ENCODE measurements at places on chromosomes 1 and 21. TPM values are rescaled to one million over a fixed set of nuclear protein-coding genes. Genes with fewer than 3 reads are reported as not detected.

Gene WDTC1
- polyA plus RNA-seq = 46.8 TPM

- DNase-seq = no peak
These were observed 777.5 kb downstream of the ADGRL2 start for GRCh38 chr1:82578086-82578726.

GRCh38 chr1:2492091-2492490 is 16.0 kb downstream of the PLCH2 start:
- DNase-seq = no peak

DNA sequence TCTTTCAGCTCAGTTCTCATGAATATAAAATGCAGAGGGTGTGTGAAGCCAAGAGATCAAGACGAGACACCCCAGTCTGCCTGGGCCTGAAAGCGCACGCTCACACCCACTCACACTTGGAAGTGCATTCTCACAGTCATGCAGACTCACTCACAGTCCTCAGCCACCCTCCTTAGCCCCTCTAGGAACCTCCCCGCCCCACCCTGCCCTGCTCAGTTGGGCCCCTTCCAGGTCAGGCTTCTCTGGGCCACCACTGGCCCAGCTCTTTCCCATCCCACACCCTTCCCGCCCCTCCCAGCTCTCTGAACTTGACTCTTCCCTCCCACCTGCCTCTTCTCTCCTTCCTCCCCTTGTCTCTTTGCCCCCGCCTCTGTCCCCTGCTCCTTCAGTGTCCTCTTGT is 93.8 kb downstream of the EPHB2 start:
- DNase-seq = no peak

DNA sequence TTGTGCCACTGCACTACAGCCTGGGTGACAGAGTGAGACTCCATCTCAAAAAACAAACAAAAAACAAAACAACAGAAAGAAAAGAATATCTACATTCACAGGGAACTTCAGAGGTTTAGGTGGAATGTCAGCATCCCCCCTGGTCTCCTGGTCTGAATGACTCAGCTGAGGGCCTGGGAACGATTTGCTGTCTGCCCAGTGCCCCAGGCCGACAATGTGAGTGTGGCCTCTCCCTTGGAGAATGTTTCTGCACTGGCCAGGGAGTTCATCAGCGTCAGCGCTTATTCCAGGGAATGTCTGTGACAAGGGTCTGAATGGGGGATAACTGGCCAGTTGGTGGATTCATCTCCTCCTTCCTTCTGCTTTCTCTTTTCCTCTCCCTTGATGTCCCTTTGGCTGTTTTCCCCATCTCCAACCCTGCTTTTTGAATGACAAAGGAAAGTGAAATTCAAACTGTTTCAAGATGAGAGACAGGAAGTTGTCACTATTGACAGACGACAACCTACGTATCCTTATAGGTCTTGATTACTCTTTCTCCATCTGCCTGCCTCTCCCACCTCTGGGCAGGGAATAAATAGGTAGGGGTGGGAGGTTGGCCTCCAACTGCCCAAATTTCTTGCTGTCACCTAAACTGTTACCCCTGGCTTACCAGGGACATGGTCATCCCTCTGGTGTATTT is 213.1 kb downstream of the HHAT start:
- no peak for DNase-seq

Gene DMBX1
- polyA plus RNA-seq = not detected

- DNase-seq = no peak
These were observed 211.2 kb downstream of the SETD4 start for GRCh38 chr21:35849144-35849543.

DNA sequence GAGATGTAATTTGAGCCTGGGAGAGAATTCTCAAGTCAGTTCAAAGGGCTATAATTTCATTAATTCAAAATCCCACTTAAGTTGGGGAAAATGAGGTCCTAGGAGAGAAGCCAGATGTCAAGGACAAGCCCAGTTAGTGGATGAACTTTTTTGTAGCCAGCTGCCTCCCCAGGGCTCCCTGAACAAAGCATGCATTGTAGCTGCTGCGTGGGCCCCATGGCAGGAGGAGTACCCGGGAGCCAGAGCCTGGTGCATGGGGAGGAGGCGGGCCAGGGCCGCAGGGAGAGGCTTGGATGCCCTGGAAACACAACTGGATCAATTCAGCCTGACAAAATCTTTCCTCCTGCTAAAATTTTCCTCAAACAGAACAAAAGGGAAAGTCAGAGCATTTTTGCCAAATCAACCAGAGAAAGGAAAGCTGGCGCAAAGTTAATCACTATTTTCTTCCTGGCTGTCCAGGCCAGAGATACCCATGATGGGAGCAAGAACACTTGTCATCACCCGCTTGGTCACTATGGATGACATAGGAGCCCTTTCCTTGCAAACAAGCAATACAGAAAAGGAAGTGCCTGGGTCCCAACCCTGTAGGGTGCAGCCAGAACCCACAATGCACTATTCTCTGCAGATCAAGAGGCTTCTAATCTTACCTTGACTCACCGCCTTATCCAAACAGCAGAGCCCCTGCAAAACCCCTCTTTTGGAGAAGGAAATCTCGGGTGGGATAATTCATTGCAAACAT is 248.1 kb upstream of the RAB4A start:
- no peak for DNase-seq

- no peak for DNase-seq
These were observed 30.8 kb upstream of the CPLANE2 start for GRCh38 chr1:16267690-16268180.

DNA sequence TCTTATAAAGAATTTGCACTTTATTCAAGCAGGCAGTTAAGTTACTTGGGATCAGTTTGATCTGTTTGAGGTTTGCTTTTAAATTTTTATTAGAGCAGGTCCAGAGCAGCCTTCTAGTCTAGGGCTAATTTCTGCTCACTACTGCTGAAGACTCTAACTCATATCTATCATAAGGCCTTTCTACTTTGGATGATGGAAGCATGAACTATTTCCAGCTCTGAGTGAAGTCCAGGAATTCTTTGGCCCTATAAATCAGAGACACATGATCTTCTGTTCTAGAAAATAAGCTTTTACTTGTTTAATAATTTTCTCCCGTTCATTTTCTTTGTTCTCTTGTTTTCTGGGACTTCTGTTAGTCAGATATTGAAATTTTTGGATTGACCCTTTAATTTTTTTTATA is 14.7 kb downstream of the NIBAN1 start:
- DNase-seq = no peak

GRCh38 chr1:180173952-180174351 is 19.3 kb downstream of the QSOX1 start:
- no peak for DNase-seq

DNA sequence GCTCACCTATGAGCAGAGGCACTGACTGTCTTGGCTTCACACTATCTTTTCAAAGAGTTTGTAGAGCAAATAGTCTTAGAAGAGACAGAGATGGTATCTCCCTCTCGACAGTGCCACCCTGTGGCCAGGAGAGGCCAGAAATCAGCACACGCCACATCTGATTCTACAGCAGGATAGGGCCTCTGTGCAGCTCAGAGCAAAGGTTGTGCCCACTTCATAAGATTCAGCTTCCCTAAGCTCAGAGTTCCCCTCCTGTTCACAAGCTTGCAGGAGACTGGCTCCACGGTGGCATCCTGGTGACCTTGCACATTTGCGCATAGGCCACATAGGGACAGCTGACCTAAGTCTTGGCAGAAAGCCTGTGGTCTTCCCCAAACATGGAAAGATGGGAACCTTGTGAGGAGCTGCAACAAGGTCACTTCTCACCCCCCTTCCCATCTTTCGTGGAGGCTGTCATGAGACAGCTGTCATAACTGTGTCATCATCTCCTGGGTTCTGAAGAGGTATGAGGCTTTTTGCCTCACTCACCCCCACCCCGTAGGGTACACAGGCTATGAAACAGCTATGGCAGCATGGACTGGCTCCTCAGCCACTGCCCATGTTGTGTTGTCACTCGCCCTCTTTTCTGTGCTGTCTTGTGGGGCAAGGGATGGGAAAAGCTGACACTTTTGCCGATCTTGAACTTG is 3.0 kb downstream of the ITLN2 start:
- DNase-seq = peak; percentile 44

DNA sequence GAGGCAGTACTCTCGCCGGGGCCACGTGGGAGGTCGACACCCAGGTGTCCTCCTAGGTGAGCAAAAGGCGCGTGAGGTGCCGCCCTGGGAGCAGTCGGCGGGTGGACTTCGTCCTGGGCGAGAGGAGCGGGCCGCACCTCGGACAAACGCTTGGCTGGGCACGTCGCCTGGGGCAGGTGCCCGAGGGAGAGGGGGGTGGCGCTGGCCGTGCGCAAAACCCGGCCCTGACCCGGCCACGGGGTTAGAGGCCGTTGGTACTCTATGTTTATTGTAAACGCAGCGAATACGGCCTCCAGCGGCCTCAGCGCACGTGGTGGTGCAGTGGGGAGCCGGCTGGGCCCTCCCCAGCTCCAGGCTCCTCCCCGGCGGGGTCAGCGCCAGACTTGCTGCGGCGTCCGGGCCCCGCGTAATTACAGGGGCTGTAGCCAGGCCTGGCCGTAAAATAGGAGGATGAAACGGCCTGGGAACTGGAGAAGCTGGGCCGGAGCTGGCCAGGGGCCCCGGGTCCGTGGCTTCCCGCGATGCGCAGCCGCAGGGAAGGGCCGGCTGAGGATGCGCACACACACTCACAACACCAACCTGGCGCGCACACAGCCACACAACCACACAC is 1.6 kb upstream of the EFNA1 start:
- no peak for DNase-seq

- DNase-seq = no peak
These were observed 1.7 kb upstream of the AKT3 start for GRCh38 chr1:243851765-243852164.

Gene KRTAP13-2
- not detected for polyA plus RNA-seq

Gene TARBP1
- polyA plus RNA-seq = 94.9 TPM

- DNase-seq = no peak
These were observed 3.8 kb downstream of the DNALI1 start for GRCh38 chr1:37560401-37561132.

DNA sequence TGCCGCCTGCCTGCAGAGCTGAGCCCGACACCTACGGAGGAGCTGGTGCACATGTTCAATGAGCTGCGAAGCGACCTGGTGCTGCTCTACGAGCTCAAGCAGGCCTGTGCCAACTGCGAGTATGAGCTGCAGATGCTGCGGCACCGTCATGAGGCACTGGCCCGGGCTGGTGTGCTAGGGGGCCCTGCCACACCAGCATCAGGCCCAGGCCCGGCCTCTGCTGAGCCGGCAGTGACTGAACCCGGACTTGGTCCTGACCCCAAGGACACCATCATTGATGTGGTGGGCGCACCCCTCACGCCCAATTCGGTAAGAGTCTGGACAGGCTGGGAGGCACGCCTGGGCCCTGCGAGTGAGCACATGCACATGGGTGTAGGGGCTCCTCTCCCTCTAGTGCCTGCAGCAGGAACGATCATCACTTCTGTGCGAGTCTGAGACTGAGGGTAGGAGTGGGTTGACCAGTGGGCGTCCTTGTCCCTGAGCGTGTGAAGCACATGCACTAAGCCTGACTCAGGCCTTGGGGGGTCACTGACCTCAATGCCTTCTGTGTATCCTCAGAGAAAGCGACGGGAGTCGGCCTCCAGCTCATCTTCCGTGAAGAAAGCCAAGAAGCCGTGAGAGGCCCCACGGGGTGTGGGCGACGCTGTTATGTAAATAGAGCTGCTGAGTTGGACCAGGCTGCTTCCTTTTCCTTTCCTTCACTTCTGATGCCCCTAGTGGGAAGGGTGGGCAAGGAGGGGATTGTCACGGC is 6.9 kb downstream of the DMAP1 start:
- DNase-seq = no peak

Gene RPAP2
- 29.4 TPM for polyA plus RNA-seq

- no peak for DNase-seq
These were observed 206.4 kb downstream of the PTPRC start for GRCh38 chr1:198845271-198845670.

Gene REG4
- 1.7 TPM for polyA plus RNA-seq

DNA sequence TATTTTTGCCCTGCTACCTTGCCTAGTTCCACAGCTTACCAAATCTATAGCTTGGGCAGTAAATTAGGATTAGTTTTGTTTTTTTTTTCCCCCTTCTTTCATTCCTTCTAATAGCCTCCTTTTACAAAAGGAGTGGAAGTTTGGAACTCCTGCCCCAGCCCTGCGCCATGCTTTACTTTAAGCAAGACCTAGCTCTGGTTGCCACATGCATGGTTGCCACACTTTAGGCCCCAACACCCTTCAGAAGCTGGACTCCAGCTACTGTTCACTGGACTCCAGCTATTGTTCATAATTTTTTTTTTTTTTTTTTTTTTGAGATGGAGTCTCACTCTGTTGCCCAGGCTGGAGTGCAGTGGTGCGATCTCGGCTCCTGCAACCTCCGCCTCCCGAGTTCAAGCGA is 115.8 kb downstream of the NR5A2 start:
- no peak for DNase-seq

Gene KRTAP11-1
- polyA plus RNA-seq = not detected

Gene LRRC8C
- polyA plus RNA-seq = 5.7 TPM

- DNase-seq = no peak
These were observed 124.7 kb upstream of the KIAA0040 start for GRCh38 chr1:175317309-175317708.

DNA sequence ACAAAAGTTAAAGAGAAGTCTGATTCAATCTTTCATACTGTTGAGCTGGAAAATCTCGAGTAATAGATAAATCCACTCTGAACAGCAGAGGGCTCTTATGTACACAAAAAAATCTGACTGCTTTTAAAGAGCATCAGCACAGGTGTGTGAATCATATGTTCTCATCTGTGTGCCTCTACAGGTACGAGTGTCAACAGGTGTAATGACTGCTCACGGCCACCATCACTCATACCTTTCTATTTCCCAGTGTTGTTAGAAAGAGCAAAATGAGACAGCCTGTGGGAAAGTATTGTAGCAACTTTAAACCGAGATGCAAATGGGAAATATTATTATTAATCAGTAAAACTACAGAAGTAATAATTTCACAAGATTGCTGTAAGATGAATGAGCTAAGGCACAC is 49.0 kb upstream of the SCAF4 start:
- DNase-seq = no peak

DNA sequence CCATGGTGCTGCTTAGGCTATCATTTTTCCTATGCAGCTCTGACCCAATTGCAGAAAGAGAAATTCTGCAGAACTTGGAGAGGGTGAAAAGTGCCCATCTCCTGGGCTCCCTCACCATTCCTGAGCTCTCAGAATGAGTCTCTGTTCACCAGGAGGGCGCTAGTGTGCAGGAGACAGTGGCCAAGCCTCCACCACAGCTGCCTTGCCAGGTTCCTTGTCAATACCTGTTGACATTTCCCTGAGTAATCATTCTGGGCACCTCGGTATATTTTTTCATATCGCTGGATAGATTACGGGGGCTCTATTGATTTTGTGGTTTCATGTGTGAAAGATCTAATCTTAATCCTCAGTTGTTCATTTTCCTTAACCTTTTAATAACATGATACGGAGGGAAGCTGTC is 13.0 kb upstream of the C8B start:
- no peak for DNase-seq

- no peak for DNase-seq
These were observed 3.3 kb upstream of the MEF2D start for GRCh38 chr1:156503698-156504437.

Gene CADM3
- polyA plus RNA-seq = 0.21 TPM

- DNase-seq = no peak
These were observed 50.5 kb downstream of the HSPG2 start for GRCh38 chr1:21886486-21887215.
